ENCODE measurements at places on chromosomes 3 and 15. TPM values are rescaled to one million over a fixed set of nuclear protein-coding genes. Genes with fewer than 3 reads are reported as not detected.
A peak's percentile ranks its signal among the peaks of the same experiment; 100 is the strongest.

DCLK3 gene
- 1.4 TPM for total RNA-seq

CISH gene
- total RNA-seq: 5.0 TPM

GOLGA8T gene
- 0.37 TPM for total RNA-seq

KLHL24 gene
- total RNA-seq: 111 TPM

SLMAP gene
- total RNA-seq: 559 TPM

WNT5A gene
- 23.2 TPM for total RNA-seq

GABRR3 gene
- total RNA-seq: 0.11 TPM

APBA2 gene
- 12.8 TPM for total RNA-seq

SNAPC5 gene
- total RNA-seq: 11.1 TPM

DNA sequence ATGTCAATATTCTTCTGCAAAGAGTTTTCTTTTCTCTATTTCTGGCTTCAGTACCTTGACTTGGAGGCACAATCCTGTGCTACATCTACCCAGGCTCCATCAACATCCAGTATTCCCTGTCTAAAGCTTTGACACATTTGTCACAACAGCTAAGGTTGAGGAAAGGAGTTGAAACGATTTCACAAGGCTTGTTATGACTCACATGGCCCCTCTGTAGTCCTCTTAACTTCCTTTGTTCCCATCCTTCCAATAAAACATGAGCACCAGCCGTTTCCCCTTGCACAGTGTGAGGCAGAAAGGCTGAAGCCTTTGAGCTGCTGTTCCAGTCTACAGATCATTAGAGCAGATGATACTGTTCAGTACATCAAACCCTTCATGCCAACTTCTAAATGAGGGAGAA is 163.0 kb upstream of the TMCO5A start:
- DNase-seq: no peak

GRCh38 chr3:2579206-2579605 is 480.5 kb downstream of the CNTN4 start:
- DNase-seq: no peak

GRCh38 chr3:43243590-43244587 is 42.5 kb upstream of the SNRK start:
- no peak for DNase-seq

DNA sequence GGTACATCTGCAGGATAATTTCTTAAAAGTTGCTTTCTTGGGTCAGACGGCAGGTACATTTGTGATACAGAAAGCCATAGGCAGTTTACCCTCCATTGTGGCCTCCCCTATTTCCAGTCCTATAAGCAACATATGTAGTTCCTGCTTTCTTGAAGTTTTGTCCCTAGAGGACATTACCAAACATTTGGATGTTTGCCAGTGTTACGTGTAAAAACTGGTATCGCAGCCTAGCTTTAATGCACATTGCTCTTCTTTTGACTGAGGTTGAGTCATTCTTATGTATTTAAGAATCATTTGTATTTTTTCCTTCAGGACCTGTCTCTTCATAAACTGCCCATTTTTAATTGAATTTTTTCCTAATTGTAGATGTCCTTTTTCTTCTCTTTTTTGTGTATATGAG is 114.3 kb downstream of the DIPK2A start:
- peak; percentile 67 for DNase-seq

- DNase-seq: no peak
These were observed 10.1 kb upstream of the CHCHD6 start for GRCh38 chr3:126693921-126694320.

GRCh38 chr3:15495461-15496340 is 25.8 kb downstream of the COLQ start:
- no peak for DNase-seq

GRCh38 chr3:190040145-190040544 is 80.6 kb downstream of the P3H2 start:
- no peak for DNase-seq

- DNase-seq: no peak
These were observed 16.4 kb downstream of the HEG1 start for GRCh38 chr3:125039131-125040100.

DNA sequence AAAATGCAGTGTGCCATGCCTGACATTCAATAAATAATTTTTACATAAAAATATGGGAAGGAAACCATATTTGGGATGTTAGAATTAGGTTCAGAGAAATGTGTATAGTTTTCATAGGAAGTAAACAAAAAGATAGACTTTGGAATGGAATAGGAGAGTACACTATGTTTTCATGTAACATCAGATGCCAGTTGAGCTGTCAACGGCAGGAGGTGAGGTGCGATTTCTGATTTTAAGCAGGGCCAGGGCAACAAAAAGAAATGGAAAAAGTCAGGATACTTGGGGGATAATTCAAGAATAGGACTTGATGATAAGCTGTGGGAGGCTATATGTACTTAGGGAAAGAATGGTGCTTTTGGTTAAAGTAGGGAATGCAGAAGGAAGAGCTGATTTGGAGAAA is 639.5 kb downstream of the OTOL1 start:
- DNase-seq: no peak

DNA sequence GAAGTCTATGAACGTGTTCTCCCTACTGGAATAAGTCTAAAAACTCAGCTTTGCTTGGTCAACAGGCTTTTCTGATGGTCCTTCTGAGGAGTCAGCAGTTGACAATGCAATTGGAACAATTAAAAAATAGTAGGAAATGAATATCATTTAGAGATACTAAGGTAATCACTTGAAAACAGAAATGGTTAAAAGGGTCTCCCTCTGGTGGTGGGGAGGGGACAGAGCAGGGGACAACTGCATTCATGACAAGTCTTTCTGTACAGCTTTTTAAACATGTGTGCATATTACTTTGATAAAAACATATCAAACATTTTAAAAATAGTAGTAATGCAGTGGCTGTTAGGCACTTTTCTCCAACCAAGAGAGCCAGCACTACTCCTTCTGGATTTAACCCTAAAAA is 119.9 kb upstream of the FHIT start:
- no peak for DNase-seq

DNA sequence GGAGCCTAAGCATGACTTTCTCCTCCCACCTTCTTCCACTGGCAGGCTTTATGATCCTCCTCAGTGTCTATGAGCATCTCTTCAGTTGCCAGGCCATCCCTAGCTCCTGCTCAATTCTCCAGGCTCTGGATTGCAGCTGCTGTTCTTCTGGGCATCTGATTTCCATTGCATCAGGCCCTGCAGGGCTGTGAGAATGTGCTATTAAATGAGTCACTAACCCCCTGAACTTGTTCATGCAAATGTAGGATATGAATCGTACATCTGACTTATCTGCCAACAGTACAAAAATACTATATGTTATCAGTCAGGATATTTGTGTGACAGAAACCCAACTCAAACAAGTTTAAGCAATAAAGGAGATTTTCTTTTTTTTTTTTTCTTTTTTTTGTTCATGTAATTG is 11.9 kb downstream of the GPR176 start:
- DNase-seq: no peak

DNA sequence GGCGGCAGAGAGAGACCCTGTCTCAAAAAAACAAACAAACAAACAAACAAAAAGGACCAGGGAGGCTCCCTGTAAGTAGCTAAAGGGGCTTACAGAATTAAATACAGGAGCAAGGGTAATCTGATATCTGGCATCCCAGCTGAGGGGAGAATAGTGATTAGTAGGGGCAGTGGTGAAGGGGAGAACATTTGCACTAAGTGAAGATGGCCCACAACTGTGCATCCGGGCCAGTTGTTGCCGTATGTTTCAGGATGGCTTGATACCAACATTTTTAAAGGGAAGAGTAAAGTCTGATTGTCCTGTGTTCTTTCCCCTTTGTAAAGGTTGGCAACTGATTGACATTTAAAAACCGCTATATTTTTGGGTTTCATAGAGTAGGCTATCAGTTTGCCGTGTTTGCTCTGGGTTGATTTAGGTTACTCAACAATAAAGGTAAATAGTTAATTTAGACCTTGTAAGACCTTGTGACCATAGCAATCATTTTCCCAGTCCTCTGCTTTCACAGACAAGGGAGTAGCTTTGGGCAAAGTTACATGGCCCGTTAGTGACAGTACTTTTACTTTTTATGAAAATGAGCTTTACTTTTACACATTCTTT is 167.8 kb downstream of the PTPRG start:
- DNase-seq: no peak

DNA sequence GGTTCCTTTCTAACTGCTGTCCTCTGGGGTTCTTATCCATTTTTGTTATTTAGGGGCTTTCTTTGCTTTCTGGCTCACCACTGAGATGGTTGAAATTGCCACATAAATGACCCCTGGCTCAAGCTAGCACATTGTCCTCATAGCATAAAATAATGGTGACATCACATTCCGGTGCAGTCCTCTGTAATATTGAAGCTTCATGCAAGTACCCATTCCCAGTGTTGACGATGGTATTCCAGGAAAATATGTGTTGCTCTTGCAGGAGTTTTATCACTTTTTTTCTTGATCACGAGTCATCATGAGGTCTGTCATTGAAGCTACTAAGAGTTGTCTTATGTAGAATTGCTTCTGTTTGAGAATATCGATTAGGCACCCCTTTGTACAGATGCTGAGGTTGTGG is 56.1 kb downstream of the CRTC3 start:
- DNase-seq: no peak

DNA sequence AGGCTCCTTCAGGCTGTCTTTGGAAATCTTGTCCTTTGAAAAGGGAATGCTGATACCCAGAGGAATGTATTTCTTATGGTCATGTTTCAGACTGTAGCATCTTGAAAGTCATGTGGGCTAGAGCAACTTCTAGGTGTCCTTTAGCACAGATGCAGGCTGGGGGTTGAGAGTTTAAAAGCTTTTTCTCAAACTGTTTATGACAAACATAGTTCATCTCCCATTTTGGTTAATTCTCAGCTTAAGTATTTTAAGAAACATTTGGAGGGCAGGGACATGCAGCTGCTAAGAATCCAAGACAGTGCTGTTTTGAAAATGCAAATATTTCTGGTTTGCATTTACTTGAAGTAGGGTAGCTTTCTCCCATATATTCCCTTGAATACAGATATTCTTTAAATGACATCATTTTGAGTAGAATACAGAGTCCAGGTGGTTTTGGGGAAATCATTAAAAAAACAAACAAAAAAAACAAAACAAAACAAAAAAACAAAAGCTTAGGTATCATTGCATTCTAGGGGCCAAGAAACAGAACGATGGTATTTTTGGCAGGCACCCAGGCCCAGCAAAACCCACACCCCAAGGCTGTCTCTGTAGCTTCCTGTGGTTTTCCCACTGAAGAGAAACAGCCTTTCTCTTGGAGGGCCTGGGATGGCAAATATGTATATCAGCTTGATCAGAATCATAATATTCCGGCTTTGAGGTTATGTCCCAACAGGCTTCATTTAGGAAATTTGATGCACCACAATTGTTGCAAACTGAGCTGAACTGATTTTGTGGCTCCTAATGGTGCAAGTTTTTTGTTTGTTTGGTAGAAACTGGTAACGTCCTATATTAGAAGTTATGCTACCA is 120.0 kb downstream of the ATG7 start:
- no peak for DNase-seq

- DNase-seq: no peak
These were observed 189.5 kb downstream of the WDR72 start for GRCh38 chr15:53569751-53570480.

DNA sequence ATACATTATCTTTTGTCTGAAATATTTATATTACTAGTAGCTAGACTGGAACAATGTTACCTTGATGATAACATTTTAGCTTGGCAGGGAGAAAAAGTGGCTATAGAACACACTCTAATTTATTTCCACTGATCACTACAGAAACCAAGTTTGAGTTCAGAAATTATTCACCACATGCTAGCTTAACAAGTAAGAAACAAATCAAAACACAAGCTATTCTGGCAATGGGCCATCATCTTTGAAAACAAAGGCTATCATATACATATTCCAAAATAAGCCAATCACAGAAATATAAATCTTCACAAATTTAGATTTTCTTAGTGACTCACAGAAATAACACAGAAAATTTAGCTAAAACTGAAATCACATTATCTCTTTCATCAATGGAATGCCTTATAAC is 17.1 kb downstream of the AQR start:
- DNase-seq: no peak

DNA sequence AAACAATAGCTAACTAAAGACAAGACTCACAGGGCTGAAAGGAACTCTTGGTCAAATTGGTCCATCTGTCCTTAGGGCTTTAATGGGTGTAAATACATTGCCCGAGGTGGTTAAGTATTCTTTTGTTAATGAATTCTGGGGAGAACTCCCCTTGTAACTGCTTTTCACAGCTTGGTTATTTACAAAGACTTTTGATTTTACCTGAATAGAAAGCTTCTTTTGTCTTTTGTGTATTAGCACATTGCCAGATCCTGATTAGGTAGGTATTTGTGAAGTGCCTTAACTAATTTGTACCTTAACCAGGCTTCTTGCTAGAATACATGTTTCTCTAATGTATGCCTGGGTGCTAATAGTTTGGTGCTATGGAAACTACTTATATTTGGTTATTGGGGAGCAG is 14.0 kb downstream of the CHD2 start:
- DNase-seq: no peak

GRCh38 chr3:13371100-13372075 is 48.7 kb downstream of the NUP210 start:
- DNase-seq: no peak

GRCh38 chr15:57592836-57593420 is 1.2 kb downstream of the MYZAP start:
- no peak for DNase-seq

GRCh38 chr15:100772892-100773520 is 106.6 kb upstream of the ALDH1A3 start:
- DNase-seq: no peak

DNA sequence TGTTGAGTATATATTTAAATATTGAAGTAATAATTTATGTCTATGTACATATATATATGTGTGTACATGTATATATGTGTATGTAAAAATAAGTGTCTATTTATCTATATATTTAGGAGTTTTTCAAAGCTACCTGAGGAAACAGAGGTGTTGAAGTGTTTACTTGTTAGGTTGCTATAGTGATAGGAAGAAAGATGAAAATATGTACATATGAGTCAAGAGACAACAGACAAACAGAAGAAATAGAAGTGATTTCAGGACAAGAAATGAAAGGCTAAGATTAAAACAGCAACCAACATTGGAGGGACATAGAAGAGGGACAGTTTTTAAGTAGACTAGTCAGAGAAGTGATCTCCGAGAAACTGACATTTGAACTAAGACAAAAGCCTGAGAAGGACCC is 11.1 kb downstream of the IL1RAP start:
- no peak for DNase-seq

- no peak for DNase-seq
These were observed 13.4 kb upstream of the INSYN1 start for GRCh38 chr15:73766598-73766997.

GRCh38 chr3:130582457-130583153 is 65.6 kb downstream of the COL6A6 start:
- no peak for DNase-seq

- DNase-seq: no peak
These were observed 21.3 kb downstream of the CHD2 start for GRCh38 chr15:92921215-92922131.

GRCh38 chr3:159486580-159486979 is 502.1 kb upstream of the IL12A start:
- no peak for DNase-seq

GRCh38 chr3:56467108-56467507 is 1.2 kb downstream of the ERC2 start:
- peak; percentile 70 for DNase-seq

Data from urinary bladder (tissue), 4 donors.